ENCODE measurements at places on chromosomes 13 and 19. TPM values are rescaled to one million over a fixed set of nuclear protein-coding genes. Genes with fewer than 3 reads are reported as not detected.

DNA sequence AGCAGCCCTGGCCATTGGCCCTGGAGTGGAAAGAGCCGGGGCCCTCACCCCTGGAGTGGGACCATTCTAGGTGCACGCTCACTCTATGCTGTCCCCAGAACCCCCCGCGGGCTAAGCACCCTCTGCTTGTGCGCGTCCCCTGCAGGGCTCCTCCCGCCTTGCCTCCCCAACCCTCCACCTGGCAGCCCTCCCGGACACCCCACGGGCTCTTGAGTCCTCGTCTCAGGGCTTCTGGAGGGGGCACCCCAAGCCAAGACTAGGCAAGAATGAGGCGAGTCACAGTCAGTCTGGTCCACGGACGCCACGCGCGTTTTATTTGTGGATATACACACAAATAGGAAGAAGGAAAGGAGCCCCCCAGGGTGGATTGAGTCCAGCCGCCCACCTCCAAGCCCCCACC is 7.0 kb upstream of the TMEM161A start:
- H3K4me3 ChIP-seq, result no peak overlapping the region
- no peaks in the 10 kb centered on the region for H3K27me3 ChIP-seq
- H3K36me3 ChIP-seq, result no peaks in the 10 kb centered on the region

- no peaks in the 10 kb centered on the region for H3K36me3 ChIP-seq
- H3K27ac ChIP-seq, result no peak overlapping the region
- no peak overlapping the region for H3K4me3 ChIP-seq
- peaks cover 11% of the 10 kb centered on the region for H3K4me1 ChIP-seq
- H3K27me3 ChIP-seq, result peaks cover 26% of the 10 kb centered on the region
Observed at GRCh38 chr13:76874479-76874878, 11.7 kb downstream of the KCTD12 start.

GRCh38 chr19:16283210-16284061 is 41.2 kb upstream of the KLF2 start:
- peak overlapping the region; percentile 40 for H3K27ac ChIP-seq
- no peaks in the 10 kb centered on the region for H3K36me3 ChIP-seq
- peaks cover 23% of the 10 kb centered on the region for H3K27me3 ChIP-seq

DNA sequence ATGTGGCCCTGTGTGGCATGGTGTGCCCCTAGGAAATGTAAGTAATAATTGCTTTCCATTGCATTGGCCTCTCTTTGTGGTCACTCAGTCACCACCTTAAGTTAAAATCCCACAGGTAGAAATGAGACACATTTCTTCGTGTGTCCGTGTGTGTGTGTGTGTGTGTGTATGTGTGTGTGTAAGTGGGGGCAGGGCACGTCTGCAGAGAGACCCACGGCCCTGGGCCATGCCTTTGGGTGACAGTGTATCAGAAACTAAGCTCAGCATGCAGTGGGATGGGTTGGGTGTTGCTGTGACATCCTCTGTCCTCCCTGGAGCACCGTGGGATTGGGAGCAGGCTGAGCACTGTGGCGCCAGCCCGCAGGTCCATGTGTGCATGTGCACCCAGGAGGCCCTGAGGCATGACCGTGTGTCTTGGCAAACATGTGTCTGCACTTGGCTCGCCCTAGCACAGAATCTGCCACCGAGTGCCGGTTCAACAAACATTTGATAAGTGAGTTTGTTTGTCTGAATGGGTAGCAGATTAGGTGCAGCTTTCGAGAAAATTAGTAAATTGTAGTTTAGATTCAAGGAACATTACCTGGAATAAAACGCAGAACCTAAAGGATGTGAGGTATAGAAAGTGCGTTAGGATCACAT is 91.8 kb downstream of the WTIP start:
- H3K4me3 ChIP-seq, result no peak overlapping the region
- no peak for DNase-seq
- H3K36me3 ChIP-seq, result peaks cover 2% of the 10 kb centered on the region

GRCh38 chr13:28271056-28271840 is 132.9 kb downstream of the PAN3 start:
- H3K27ac ChIP-seq, result no peak overlapping the region
- H3K4me1 ChIP-seq, result peaks cover 11% of the 10 kb centered on the region
- no peak overlapping the region for H3K4me3 ChIP-seq
- no peaks in the 10 kb centered on the region for H3K27me3 ChIP-seq
- peaks cover 60% of the 10 kb centered on the region for H3K36me3 ChIP-seq

PNMA8B gene
- total RNA-seq, result 0.05 TPM

Data from activated CD4-positive, alpha-beta memory T cell treated with anti-CD3 and anti-CD28 coated beads, Interleukin-2, amount 10 ng/mL, durations not matched to agents 7 days and 5 days (primary cell).